ENCODE measurements at places on chromosomes 11 and 22.

GRCh38 chr22:29308791-29309262 is 2.4 kb downstream of the GAS2L1 start:
- DNase-seq = peak; percentile 73

GRCh38 chr11:86606836-86607481 is 65.5 kb downstream of the ME3 start:
- DNase-seq = no peak

DNA sequence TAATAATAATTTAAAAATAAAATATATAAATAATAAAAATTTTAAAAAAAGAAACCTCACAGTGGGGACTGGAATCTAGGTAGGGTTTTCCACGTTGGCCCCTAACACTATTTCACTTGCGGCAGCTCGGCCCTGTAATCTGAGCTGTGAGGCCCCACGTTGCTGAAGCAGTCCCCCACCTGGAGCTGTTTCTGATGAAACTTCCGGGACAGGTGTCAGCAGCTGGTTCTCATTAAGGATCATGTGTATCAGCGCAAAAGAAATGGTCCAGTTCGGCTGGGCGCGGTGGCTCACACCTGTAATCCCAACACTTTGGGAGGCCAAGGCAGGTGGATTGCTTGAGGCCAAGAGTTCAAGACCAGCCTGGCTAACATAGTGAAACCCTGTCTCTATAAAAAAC is 17.3 kb downstream of the RHOD start:
- DNase-seq = no peak

GRCh38 chr11:67438158-67438902 is 848 bp upstream of the PTPRCAP start:
- DNase-seq = no peak

DNA sequence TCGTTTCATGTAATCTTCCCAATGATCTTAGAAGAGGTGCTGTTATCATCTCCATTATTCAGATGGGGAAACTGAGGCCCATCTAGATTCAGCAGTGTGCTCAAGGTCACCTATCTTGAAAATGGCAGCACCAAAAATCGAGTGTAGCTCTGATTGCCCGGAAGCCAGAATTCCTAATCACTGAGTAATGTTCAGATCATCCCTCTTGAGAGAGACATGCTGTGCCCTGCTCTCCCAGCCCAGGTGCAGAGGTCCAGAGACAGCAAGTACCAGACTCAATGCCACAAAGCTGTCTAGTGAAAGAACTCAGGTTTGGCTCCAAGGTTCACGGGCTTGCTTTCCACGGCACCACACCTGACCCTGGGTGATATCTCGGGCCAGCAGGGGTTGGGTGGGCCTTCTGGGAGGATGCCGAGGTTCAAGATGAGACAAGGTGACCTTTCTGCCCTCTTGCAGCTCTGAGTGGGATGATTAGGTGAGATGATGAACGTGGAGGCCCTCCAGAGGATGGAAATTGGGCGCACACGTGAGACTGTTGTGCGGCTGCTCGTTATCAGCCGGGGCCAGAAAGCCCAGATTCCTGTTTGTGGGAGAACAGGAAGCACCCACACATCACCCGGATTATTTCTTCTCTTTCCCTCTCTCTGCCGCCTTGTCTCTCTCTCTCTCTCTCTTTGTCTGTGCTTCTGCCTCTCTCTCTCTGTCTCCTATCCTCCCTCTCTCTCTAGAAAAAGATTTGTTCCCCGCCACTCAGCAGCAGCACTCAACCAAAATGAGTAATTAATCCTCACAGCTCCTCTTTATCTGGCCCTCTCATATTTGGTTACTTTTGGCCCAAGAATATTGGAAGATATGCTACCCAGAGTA is 19.0 kb upstream of the RASD2 start:
- peak; percentile 40 for DNase-seq

DNA sequence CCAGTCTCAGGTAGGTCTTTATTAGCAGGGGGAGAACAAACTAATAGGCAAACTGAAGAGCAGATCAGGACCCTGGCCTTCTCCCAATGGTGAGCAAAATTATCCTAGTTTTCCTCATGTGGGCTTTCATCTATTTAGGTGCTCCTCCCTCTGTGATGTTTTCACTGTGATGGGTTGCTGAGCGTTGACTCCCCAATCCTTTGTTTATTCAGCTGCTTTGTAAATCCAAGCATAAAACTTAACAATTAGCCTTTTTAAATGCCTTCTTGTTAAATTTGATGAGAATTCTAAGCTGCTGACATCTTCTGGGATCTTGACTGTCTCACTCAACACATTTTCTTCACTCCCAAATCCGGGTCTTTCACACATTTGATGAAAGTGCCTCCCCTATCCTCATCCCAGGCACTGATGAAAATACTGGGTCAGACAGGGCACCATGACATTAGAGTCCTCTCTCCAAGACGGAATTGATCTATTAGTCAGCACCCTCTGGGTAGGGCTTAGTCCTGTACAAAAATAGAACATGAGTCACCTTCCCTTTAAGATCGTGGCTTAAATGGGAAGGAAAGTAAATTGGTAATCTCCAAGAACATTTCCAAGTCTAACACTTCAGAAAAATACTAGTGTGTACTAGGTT is 199.3 kb upstream of the ISX start:
- no peak for DNase-seq

DNA sequence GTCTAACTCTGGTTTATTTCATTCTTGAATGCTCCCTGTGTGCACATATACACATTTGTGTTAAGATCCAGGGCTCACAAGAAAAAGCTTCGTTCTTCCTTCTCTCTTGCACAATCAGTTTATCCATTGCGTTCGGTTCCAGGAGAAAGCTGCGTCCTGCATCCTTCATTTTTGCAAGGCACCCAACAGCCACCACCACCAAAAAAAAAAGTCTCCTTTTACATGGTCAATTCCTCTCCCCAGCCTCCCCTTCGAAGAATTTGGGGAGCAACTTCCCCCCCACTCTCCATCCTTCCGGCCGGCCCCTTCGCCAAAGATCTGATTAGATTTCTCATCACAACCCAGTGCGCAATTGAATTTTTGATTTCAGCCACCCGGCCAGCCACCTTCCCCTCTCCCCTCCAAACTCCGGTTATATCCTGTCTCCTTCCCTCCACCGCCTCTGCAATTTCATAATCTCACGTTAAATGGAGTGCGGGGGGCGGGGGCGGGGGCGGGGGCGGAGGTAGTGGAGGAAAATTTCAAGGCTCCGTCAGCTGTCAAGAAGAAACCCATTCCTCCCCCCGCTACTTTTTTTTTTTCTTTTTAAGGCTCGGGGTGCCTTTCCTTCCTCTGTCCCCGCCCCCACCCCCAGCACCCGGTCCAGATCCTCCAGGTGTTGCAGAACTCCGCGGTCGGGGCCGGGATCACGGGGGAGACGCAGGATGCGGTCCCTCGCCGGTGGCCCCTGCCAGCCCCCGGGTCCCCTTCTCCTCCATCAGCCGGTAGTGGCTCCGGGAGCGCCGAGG is 1166.5 kb downstream of the LRRC4C start:
- no peak for DNase-seq

DNA sequence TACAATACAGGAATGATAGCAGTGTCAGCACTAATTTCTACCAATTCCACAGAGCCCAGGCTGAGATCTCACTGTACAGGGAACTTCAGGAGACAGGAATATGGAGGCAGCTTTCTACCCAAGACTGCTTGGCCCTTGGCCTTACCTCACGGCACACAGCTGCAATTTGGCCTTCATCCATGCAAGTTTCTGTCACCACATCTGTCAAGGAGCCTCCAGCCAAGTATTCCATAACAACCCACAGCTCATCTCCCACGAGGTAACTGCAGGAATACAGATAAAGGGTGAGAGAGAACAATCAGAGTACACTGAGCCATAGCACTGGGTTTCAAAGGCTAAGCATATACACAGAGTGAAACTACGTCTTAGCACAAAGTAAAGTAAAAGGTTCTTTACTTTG is 39.0 kb upstream of the GDPD4 start:
- DNase-seq = no peak

GRCh38 chr11:4665424-4665823 is 21.6 kb downstream of the OR51E1 start:
- no peak for DNase-seq

DNA sequence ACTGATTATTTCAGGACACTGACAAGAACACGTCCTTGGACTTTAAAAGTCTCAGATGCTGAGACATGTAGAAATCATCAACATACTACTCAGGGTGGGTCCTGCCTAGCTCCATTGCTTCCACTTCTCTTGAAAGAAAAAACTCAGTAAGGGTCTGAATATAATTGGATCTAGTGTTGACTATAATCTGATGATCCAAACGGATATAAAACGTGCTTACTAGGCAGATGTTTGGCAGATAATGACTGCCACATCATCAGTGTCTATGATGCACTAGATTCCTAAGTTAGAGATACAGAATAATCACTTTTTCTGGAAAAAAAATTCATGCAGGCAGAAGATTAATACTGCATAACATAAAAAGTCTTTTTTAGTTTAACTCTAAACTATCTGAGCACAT is 21.6 kb downstream of the GUCY1A2 start:
- no peak for DNase-seq

GRCh38 chr11:72553706-72554105 is 119.4 kb upstream of the CLPB start:
- peak; percentile 71 for DNase-seq

DNA sequence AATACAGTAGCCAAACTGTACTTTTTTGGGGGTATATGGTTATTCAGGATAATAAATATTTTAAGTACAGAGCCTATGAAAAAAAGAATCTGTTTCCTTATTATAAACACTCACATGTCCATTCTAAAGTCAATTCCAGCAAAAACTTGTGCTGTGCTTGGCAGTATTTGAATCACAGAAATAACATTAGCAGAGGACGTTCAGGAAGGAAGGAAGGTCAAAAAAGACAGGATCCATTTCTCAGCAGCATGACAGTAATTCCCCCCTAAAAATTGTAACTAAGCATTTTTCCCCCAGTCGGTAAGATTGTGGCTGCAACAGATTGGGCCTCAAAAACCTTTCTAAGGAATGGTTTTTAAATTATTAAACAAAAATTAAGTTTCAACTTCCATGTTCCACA is 124.8 kb downstream of the ATG16L2 start:
- no peak for DNase-seq

DNA sequence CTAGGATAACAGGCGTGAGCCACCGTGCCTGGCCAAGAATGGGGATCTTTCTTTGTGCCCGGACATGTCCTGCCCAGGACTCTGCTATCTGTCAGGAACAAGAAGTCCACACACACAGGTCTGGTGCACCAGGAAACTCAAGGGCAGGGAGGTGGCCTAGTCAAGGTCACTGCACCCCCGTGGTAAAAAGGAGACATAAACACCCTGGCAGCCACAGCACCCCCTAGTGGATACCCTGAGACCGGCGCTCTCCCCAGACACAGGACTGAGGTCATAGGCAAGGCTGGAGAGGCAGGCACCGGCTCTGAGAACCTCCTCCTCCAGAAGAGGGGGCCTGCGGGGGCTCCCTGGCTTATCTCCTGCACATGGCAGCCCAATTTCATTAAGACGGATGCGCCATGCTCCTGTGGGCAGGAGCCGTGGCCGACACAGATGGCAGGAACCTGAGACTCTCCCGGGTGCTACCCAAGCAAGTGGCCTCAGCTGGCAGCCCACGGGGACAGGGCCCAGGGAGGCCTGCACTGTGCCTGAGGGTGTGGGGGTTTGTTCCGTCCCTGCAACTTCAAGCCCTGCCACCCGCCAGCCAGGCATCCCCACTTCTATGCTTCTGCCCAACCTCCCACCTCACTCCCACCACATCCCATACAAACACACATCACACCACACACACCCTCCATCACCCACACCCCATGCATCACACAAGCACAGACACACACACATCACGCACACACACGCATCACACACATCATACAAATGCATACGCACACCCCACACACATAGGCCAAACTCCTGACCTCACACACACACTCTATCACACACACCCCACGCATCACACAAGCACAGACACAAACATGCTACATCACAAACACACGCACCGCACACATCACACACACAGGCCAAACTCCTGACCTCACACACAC is 19.6 kb downstream of the MACROD1 start:
- DNase-seq = peak; percentile 88

GRCh38 chr11:12241401-12241800 is 131.0 kb downstream of the MICAL2 start:
- no peak for DNase-seq

- DNase-seq = no peak
These were observed 93.0 kb upstream of the TOP3B start for GRCh38 chr22:22075382-22076163.

- DNase-seq = no peak
These were observed 260.6 kb downstream of the CNTN5 start for GRCh38 chr11:99281331-99281730.

- no peak for DNase-seq
These were observed 4.3 kb upstream of the CARD16 start for GRCh38 chr11:105049481-105049880.

DNA sequence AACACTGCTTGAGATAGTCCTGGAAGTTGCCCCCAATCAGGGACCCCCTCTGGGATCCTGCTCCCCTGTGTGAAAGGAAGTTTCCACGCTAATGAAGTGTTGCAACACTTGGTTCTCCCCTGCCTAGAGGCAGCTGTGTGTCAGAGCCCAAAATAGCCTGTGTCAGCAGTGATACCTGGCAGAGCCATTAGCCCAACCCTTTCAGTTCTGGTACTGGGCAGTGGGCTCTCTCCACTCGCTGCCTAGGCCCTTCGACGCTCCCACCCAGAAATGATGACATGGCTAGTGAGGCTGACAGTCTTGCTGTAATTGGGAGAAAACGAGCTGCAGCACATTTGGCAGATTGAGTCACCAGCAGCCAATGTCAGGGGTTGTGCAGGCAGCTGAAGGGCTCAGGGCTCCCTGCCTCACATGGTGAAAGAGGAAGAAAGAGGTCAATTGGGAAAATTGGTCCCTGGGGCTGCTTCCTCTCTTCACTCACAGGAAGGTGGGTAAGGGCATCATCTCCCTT is 1.4 kb upstream of the NXF1 start:
- DNase-seq = peak; percentile 26

- peak; percentile 45 for DNase-seq
These were observed at the start of gene FOLH1 for GRCh38 chr11:49208006-49208721. Gene FOLH1, minus strand, starts transcription at chr11:49208602. Its CDS starts 193 bp downstream, at chr11:49208409.

DNA sequence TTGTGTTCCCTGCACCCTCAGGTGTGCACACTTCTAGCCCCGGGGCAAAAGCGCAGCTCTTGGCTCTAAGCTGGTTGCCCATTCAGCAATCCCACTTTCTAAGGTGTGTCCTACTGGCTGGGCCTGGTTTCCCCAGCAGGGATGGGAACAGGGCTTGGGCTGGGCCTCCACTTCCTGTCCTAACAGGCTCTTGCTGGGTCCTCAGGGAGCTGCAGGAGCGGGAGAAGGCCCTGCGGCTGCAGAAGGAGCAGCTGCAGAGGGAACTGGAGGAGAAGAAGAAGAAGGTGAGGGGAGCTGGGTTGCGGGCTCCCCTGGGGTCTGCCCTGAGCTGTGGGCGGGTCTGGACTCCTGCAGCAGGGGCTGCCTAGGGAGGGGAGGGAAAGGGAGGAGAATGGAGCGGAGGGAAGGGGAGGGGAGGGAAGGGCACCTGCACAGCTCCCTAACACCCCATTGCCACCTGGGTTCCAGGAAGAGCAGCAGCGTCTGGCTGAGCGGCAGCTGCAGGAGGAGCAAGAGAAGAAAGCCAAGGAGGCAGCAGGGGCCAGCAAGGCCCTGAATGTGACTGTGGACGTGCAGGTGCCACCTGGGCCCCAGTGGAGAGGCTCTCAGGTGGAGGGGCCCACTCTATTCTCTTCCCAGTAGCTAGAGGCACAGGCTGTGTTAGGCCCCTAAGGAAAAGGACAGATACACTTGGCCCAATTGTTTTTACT is 24.6 kb downstream of the INCENP start:
- DNase-seq = no peak

Measured in hematopoietic multipotent progenitor cell treated with erythropoietin and hydrocortisone succinate and interleukin-3 and kit ligand, for 4 days (in vitro differentiated cells).